ENCODE measurements at places on chromosomes 6 and 20.

DNA sequence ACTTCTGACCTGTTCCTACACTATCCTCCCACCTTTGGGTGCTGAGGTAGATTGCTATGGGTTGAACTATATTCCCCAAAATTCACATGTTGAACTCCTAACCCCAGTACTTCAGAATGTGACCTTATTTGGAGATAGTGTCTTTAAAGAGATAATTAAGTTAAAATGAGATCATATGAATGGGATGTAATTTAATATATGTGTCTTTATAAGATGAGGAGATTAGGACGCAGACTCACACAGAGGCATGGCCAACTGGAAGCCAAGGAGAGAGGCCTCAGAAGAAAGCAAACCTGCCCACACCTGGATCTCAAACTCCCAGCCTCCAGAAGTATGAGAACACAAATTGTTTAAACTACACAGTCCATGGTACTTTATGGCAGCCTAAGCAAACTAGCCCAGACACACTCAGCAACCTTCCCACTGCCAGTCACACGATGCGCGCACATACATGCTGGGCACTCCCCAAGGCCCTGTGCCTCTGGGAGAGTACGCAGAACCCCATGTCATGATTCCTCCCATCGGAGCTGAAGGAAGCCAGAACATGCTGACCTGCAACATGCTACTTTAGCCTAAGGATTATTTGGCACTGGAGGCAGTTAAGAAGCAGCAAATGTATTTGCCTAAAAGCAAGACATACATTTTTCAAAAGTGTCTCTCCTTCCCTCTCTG, 8.9 kb upstream of the SLC22A1 start:
- no peak for DNase-seq

DNA sequence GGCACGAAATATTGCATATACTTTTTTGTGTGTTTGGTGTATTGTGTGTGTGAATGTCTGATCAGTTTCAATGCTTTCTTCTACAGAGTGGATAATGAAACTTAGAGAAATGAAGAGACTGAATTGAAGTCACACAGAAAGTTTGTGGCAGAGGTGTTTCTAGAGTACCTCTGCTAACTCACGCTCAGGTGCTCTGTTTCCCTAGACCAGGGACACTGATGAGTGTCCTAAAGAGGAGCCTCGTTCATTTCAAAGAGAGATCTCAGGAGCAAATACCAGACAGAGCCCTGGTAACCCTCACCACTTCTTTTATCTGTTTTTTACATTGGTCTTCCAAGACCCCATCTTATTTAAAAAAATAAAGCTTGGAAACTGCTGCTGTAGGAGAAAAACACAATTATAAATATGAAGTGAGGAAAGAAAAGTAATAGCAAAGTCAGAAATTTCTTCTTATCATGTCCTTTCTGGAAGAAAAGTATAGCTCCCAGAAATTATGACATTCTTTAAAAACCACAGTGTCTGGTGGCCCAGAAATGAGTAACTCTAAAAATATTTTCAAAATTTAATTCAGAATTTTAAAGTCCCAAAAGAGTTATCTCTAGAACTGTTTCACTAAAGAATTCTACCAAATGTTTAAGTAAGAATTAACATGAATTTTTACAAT, 720.6 kb downstream of the RFPL4B start:
- DNase-seq: no peak

GRCh38 chr6:159359581-159360297, 190.5 kb downstream of the FNDC1 start:
- DNase-seq: peak; percentile 60

- no peak for DNase-seq
These were observed 56.6 kb upstream of the SUPT3H start for GRCh38 chr6:45434381-45434700.

DNA sequence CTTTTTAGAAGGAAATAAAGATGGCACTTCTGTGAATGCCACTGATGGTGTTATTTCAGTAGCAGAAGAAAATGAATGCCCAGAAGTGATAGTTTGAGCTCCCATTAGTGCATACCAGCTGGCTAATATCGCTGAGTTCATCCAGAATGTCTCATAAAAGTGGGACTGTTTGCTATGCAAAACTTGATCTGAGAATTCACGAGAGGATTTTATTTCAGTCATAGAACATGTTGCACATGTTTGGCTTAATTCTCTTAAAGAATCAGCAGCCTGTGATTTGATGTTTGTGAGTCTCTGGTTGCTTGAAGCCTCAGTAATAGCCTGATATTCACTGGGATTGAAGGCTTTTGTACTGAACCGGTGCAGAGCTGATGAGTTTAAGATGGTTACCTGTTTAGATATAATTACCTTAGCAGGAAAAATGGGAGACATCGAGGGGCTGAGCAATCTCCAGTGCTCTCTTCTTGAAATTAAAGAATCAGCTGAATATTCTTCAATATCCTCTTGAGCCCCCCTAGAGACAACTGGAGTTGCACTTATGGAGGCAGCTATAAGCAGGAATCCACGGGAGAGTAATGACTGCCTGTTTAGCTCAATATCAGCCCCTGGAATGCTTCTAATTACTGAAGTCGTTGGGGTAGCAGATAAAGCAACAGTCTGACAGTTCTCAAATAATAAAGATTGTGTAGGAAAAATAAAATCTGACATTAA, 955.5 kb downstream of the PHF3 start:
- DNase-seq: no peak

DNA sequence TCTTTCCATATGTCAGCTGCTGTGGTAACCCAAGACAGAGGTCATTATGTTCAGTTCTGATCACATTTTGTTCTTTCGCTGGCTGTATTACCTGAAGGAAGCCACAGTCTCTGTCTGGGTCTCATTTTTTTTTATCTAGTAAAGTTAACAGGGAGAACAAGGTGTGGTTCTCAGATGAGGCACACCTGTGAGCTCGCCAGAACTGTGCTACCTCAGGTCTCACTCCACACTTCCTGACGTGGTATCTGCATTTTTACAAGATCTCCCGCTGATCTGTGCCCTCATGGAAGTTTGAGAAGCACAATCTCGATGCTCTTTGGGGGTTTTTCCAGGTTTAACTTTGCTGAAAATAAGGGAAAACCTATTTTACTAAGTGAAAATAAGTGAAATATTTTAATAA, 169.5 kb upstream of the CENPW start:
- DNase-seq: no peak

DNA sequence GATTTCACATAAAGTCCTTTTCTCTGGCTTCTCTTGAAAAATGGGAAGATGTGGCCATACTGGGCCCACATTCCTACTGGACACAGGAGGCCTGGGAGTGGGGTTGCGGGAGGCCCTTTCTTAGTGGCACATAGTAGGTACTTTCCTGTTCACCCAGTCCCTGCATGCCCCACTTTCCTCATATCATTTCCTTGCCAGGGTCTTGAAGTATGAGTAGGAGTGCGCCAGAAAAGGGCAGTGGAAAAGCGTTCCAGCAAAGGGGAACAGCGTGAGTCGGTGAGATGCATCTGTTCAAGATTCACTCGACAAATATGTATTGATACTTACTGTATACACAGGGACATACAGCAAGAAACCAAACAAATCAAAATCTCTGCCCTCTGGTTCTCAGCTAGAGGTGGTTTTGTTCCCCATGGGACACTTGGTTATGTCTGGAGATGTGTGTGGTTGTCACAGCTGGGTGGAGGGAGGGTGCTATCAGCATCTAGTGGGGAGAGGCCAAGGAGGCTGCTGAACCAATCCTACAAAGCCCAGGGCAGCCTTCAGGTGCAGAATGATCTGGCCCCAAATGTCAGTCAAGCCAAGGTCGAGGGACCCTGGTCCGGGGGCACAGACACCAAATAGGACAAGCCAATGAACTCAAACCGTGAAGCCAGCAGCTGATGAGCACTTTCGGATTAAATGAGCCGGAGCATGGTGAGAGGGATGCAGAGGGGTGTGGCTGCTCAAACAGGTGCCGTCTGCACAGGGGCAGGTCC, 151.4 kb downstream of the CEBPB start:
- no peak for DNase-seq

DNA sequence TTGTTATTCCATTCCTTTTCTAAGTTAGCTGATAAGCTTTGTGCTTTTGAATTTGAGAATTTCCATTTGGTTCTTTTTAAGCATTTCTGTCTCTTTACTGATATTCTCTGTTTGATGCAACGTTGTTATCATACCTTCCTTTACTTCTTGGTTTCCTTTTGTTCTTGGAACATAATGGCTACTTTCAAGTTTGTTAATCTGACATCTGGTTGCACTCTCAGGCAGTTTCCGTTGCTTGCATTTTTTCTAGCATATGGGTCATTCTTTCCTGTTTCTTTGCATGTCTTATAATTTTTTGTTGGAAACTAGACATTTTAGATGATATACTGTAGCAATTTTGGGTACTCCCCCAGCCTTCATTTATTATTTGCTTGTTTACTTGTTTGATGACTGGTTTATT, 12.5 kb downstream of the CDC5L start:
- no peak for DNase-seq

GRCh38 chr20:20549267-20549612, 163.2 kb downstream of the RALGAPA2 start:
- no peak for DNase-seq

- DNase-seq: no peak
These were observed at the start of gene FOXF2 for GRCh38 chr6:1389369-1390132. TSS of gene FOXF2 (plus strand) at chr6:1389576. CDS start at chr6:1389948, 372 bp downstream.

- DNase-seq: no peak
These were observed 60.5 kb upstream of the SALL4 start for GRCh38 chr20:51862796-51863195.

GRCh38 chr20:13873831-13874230, 89.0 kb downstream of the NDUFAF5 start:
- DNase-seq: no peak

- no peak for DNase-seq
These were observed 241.6 kb downstream of the PHACTR1 start for GRCh38 chr6:12958052-12958706.
